Common myeloid progenitor, CD34-positive (primary cell): ENCODE measurements at places on chromosomes 7 and 10.

- peak; percentile 49 for DNase-seq
These were observed 68.4 kb downstream of the CDHR3 start for GRCh38 chr7:106031300-106032035.

- no peak for DNase-seq
These were observed 432.1 kb upstream of the PCDH15 start for GRCh38 chr10:55233090-55233489.

- DNase-seq: peak; percentile 80
These were observed 5.1 kb upstream of the BAZ1B start for GRCh38 chr7:73526896-73527821.

DNA sequence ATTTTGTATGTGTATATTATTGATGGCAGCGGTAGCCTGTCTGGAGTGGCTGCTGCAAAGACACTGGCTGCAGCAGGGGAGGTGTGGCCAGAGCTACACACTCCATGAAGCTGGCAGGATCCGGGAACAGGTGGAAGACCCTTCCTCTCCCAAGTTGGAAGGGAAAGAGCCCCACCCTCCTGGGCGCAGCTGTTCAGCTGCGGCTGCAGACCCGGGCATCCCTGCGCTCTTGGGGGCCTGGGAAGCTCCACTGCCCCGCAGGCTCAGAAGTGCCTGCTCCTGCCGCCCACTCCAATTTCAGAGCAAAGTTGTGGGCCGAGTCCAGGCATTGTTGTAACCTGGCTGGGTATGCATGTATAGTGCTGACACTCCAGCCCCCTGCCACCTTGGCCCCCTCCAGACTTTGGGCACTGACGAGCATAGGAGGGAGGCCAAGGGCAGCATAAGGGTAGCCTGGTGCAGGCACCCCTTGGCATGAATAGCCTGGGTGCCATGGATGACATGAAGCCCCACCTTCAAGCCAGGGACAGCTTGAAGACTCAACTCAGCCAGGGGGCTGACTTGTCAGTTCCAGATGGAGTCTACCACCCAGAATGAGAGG, 90.7 kb upstream of the TMEM168 start:
- DNase-seq: no peak

- DNase-seq: peak; percentile 61
These were observed 1.3 kb downstream of the VSIR start for GRCh38 chr10:71771821-71772617.

- DNase-seq: no peak
These were observed 4.4 kb upstream of the SMIM30 start for GRCh38 chr7:113122744-113123143.

GRCh38 chr10:31393844-31394243, 74.8 kb downstream of the ZEB1 start:
- no peak for DNase-seq

GRCh38 chr10:60537697-60538096, 148.0 kb upstream of the ANK3 start:
- no peak for DNase-seq
